SJCRH30 (cell line): ENCODE measurements at places on chromosomes 7 and 10. TPM values are rescaled to one million over a fixed set of nuclear protein-coding genes. Genes with fewer than 3 reads are reported as not detected.
A peak's percentile ranks its signal among the peaks of the same experiment; 100 is the strongest.

GRCh38 chr7:96901822-96902445 is 103.4 kb upstream of the DLX6 start:
- DNase-seq = no peak
- H3K36me3 ChIP-seq = no peaks in the 10 kb centered on the region
- H3K27me3 ChIP-seq = no peaks in the 10 kb centered on the region
- no peaks in the 10 kb centered on the region for H3K4me1 ChIP-seq
- no peak overlapping the region for H3K4me3 ChIP-seq

GRCh38 chr7:151902311-151902710 is 25.4 kb upstream of the PRKAG2 start:
- H3K4me1 ChIP-seq = peaks cover 14% of the 10 kb centered on the region
- H3K36me3 ChIP-seq = no peaks in the 10 kb centered on the region
- H3K27me3 ChIP-seq = no peaks in the 10 kb centered on the region
- H3K27ac ChIP-seq = no peak overlapping the region
- peak; percentile 35 for DNase-seq
- peak overlapping the region; percentile 13; the same call in 1 of the 2 replicates for H3K4me3 ChIP-seq

GRCh38 chr7:158573310-158573709 is 14.3 kb downstream of the PTPRN2 start:
- no peak for DNase-seq
- no peaks in the 10 kb centered on the region for H3K36me3 ChIP-seq
- H3K4me1 ChIP-seq = no peaks in the 10 kb centered on the region
- no peaks in the 10 kb centered on the region for H3K27me3 ChIP-seq
- no peak overlapping the region for H3K4me3 ChIP-seq

Gene GPR158
- total RNA-seq = 6.7 and 6.8 TPM in 2 replicates

DNA sequence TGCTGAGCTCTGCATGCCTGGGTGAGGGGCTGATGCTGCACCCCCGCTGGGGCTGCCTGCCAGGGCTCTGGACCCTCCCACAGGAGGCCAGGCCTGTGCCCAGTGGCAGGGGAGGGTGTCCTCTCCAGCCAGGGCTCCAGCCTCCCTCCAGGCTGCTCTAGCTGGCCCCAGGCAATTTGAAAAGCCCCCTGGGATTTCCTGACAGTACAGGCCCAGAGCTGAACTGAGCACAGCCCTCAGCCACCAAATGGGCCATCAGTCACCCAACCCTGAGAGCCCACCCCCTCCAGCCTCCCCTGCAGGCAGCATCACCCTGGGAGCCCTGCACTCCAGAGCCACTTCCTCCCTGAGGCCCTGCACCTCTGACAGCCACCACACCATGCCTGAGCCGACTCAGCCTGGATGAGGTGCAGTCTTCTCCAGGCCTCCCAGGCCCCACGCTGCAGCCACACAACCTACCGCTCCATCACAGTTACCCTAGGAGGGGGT is 101.8 kb upstream of the RET start:
- no peaks in the 10 kb centered on the region for H3K36me3 ChIP-seq
- no peak for DNase-seq
- H3K27ac ChIP-seq = no peak overlapping the region
- no peaks in the 10 kb centered on the region for H3K27me3 ChIP-seq

DNA sequence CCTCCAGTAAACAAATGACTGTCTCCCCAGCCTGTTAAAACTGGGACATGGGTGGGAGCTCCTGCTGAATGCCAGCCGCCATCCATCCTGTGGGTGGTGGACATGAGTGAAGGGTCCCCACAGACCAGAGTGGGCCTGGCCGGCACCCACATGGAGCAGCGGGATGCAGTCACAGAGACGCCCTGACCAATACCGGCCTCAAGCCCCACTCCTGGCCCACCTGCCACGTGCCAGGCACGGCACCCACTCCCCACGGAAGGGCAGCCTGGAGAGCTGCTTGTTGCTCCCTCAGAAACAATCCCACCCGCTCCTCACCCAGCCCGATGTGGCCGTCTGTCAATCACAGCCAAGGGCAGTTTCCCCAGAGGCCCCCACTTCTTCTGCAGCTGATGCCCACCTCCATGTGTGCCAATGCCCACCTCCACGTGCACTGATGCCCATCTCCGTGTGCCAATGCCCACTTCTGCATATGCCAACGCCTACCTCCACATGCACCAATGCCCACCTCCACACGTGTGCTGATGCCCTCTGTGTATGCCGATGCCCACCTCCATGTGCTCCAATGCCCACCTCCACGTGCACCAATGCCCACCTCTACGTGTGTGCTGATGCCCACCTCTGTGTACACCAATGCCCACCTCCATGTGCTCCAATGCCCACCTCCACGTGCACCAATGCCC is 42.8 kb upstream of the DNAAF5 start:
- H3K36me3 ChIP-seq = no peaks in the 10 kb centered on the region
- no peak for DNase-seq
- no peaks in the 10 kb centered on the region for H3K27me3 ChIP-seq
- H3K27ac ChIP-seq = no peak overlapping the region

Gene PLEKHS1
- total RNA-seq = 6.1 and 7.3 TPM in 2 replicates

DNA sequence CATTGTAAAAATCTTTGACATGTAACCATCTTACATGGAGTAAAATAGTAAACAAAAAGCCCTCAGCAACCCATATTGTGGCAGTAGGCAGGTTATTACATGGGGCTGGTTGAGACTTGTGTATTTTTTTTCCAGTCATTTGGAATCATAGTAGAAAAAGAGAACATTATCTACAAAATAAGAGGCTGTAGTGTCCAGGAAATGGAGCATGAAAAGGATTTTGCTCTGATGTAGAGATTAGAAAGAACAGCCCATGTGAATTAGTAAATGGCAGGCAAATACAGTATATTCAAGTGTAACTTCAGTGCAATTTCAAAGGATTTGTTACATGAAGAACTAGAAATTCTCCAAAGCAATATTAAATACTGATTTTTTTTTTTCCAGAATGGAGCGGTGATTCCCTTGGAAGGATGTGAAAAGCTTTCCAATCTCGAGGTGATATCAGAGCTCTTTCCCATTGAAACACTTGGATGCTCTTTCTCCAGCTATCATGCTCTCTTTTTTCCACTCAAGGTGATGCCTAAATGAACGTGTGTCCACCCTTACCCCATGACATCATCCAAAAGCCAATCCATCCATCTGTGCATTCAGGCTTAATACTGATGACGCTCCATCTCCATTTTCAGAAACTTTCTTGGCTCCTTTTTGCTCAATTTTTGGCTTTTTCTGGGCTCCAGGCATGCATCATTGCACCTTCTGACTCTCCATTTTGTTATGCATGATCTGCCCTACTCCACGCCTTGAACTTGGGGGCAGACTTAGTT is 1034.7 kb downstream of the TYW1 start:
- DNase-seq = no peak
- H3K4me1 ChIP-seq = no peaks in the 10 kb centered on the region
- H3K36me3 ChIP-seq = no peaks in the 10 kb centered on the region
- no peak overlapping the region for H3K27ac ChIP-seq
- no peak overlapping the region for H3K4me3 ChIP-seq

Gene PON3
- not detected in 2 replicates for total RNA-seq

GRCh38 chr7:119256446-119257131 is 1016.4 kb upstream of the KCND2 start:
- no peak for DNase-seq
- H3K36me3 ChIP-seq = no peaks in the 10 kb centered on the region
- no peaks in the 10 kb centered on the region for H3K4me1 ChIP-seq
- H3K4me3 ChIP-seq = no peak overlapping the region
- H3K27me3 ChIP-seq = no peaks in the 10 kb centered on the region

DNA sequence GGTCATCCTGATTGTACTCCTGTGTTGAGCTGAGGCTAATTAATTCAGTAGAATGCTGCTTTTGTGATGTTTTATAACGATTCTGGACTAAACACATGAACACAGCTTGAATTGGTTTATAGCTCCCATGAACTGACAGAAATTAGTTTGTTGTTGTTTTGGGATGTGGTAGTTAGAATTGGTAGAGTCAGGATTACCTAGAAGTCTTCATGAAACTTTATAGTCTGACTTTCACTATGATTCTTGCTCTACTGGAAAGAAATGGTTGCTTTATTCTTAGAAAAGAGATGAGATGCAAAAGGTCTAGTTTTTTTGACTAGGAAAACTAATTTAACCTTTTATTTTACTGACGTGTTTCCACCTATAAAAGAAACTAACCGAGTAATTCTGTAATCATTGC is 23.4 kb upstream of the TRUB1 start:
- no peak for DNase-seq
- no peak overlapping the region for H3K4me3 ChIP-seq
- no peaks in the 10 kb centered on the region; the same call in 1 of the 2 replicates for H3K27me3 ChIP-seq
- no peaks in the 10 kb centered on the region for H3K36me3 ChIP-seq
- no peaks in the 10 kb centered on the region for H3K4me1 ChIP-seq

GRCh38 chr7:20403331-20403730 is 72.6 kb downstream of the ITGB8 start:
- H3K4me1 ChIP-seq = no peaks in the 10 kb centered on the region
- no peak overlapping the region for H3K27ac ChIP-seq
- no peaks in the 10 kb centered on the region for H3K27me3 ChIP-seq
- peak; percentile 5 for DNase-seq

Gene GNA12
- total RNA-seq = 18.1 and 19.3 TPM in 2 replicates

DNA sequence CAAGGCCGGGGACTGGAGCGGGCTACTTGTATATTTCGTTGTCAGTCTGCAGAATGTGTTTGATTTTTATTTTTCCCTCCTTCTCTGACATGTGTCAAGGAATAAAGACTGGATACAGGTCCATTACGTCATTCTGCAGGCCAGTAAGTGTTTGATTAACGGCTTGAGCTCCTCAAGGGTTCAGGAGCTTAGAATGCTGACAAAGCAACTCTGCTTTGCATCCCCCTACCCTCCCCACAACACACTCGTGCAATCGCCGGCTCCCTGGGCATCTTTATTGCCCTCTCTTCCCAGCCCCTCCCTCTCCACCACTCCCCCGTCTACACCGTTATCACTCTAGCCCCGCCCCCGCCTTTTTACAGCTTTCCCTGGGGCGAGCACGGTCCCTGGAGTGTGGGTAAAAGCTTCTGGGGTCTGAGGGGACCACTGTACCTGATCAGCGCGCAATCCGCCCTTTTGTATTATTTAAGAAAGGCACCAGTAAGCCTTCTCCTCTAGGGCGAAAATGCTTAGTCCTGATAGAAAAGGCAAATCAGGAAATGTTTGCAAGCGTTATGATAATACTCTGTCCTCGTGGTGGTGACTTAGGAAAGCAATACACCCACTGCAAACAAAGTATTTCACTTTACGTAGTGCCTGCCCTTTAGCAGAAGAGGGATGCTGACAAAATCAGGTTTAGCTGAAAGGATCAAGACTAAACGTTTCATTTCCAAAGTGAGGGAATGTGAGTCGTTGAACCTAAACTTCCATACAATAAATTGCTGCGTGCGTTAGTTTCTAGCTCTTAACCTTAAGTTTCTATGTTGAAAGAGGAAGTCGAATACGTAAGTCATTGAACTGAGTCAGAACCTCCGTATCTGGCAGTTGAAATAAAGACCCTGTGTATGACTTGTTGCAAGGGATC is 1.4 kb upstream of the CREB5 start:
- H3K36me3 ChIP-seq = no peaks in the 10 kb centered on the region
- no peaks in the 10 kb centered on the region for H3K4me1 ChIP-seq
- H3K4me3 ChIP-seq = peak overlapping the region; percentile 65

- H3K4me3 ChIP-seq = no peak overlapping the region
- peaks cover 27% of the 10 kb centered on the region for H3K4me1 ChIP-seq
- H3K27ac ChIP-seq = peak overlapping the region; percentile 68
- no peaks in the 10 kb centered on the region for H3K36me3 ChIP-seq
- H3K27me3 ChIP-seq = no peaks in the 10 kb centered on the region
- peak; percentile 56 for DNase-seq
Observed at GRCh38 chr7:117114272-117114671, 161.0 kb downstream of the ST7 start.

Gene CLDN3
- total RNA-seq = not detected in 2 replicates

- H3K36me3 ChIP-seq = no peaks in the 10 kb centered on the region
- no peaks in the 10 kb centered on the region for H3K4me1 ChIP-seq
- H3K4me3 ChIP-seq = no peak overlapping the region
- DNase-seq = no peak
- no peak overlapping the region for H3K27ac ChIP-seq
Observed at GRCh38 chr10:128865436-128866195, 601.4 kb upstream of the MGMT start.

DNA sequence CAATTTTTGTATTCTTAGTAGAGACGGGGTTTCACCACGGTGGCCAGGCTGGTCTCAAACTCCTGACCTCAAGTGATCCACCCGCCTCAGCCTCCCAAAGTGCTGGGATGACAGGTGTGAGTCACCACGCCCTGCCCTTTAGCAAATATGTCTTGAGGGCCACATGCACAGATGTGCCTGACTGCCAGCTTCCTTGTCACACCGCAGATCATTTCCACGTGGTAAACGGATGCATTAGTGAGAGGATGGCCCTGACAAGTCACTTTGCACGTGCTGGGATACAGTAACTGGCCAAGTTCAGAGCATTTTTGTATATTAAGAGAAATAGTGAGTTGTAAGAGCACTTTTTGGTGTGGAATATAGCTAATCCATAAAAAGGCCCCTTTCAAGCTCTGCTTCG is 44.3 kb upstream of the FAM180A start:
- no peaks in the 10 kb centered on the region for H3K27me3 ChIP-seq
- DNase-seq = no peak
- H3K4me1 ChIP-seq = peaks cover 4% of the 10 kb centered on the region
- H3K4me3 ChIP-seq = no peak overlapping the region
- H3K36me3 ChIP-seq = no peaks in the 10 kb centered on the region

DNA sequence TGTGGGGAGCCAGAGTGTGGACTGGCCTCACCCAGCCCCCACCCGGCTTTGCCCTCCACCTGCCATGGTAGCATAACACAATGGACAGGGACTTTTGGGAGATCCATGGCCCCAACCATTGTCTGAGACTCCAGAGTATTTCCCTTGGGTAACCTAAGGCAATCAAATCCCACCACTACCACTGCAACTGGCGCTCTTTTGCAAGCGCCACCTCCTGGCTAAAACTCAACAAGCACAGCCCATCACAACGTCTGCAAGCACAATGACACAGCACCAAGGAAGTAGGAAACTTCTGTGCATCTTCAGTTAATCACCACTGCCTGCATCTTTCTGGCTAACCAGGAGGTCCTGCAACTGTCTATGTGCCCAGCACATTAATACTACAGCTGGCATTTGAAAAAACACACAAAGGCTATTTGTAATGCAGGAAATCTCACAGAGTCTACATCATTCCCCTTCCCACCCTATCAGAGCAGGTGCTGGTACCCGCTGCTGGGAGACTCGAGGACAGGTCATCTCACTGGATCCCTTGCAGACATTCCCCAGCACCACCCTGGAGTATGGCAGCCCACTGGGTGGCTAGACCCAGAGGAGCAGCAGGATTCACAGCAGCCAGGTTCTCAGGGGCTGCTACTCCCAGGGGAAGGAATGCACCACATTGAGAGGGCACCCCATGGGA is 27.7 kb downstream of the ANKRD26 start:
- H3K27me3 ChIP-seq = no peaks in the 10 kb centered on the region
- no peak overlapping the region for H3K4me3 ChIP-seq
- H3K4me1 ChIP-seq = no peaks in the 10 kb centered on the region
- H3K36me3 ChIP-seq = peaks cover 43% of the 10 kb centered on the region
- no peak overlapping the region for H3K27ac ChIP-seq

Gene NRG3
- not detected in 2 replicates for total RNA-seq

DNA sequence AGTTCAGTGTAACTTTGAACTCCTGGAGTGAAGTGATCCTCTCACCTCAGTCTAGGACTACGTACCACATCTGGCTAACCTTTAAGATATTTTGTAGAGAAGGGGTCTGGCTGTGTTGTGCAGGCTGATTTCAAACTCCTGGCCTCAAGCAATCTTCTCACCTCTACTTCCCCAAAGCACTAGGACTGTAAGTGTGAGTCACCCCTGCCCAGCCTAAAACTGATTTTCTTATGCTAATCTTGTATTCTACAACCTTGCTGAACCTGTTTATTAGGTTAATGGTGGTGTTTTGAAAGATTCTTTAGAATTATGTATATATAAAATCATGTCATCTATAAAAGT is 58.0 kb downstream of the LCOR start:
- H3K27ac ChIP-seq = no peak overlapping the region
- H3K27me3 ChIP-seq = no peaks in the 10 kb centered on the region
- DNase-seq = no peak
- H3K36me3 ChIP-seq = peaks cover 7% of the 10 kb centered on the region; the same call in 1 of the 2 replicates
- no peaks in the 10 kb centered on the region for H3K4me1 ChIP-seq

Gene FKBP14
- total RNA-seq = 23.7 and 29.7 TPM in 2 replicates
